ENCODE measurements at places on chromosomes 5 and 9.

DNA sequence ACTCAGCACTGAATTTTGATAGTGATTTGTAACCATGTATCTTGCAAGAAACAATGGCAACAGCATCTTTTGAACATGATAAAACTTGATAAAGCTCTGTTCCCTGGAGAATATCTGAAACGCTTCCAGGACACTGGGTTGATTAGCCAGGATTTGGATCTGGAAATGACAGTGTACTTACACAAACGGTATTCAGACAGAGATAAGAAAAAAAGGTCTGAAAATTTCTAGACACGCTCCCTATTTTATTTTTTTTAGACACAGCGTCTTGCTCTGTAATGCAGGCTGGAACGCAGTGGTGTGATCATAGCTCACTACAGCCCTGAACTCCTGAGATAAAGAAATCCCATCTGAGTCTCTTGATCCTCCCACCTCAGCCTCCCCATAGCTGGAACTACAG is 109.0 kb downstream of the GNAQ start:
- no peak for DNase-seq

DNA sequence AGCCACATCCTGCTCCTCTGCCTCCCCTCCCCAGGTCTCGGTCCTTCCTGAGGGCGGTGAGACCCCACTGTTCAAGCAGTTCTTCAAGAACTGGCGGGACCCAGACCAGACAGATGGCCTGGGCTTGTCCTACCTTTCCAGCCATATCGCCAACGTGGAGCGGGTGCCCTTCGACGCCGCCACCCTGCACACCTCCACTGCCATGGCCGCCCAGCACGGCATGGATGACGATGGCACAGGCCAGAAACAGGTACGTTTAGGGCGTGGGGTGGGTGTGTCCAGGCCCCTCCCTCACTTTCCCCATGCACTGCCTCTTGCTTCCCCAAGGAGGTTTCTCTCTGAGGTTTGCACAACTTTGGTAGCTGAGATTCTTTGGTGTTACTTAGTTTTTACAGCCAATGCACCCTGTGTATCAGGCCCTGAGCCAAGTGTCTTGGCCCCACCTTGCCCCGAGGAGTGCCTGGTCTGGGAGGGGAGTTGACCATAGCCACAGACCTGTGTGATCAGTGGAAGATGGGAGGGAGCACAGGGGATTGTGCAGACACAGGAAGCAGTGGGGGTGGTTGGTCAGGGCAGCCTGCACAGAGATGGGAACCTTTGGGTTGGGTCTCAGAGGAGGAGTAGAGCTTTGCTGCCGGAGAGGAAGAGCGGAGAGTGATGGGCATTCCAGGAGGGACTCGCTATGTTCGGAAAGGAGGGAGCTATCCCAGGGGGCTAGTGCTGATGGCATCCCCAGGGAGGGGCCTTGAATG is 50.8 kb downstream of the GSN start:
- DNase-seq = no peak

- DNase-seq = no peak
Observed at GRCh38 chr5:173333925-173334661, 5.9 kb upstream of the STC2 start.

- DNase-seq = no peak
Observed at GRCh38 chr5:24080046-24080445, 564.7 kb downstream of the CDH10 start.

GRCh38 chr9:101073122-101073521 is 44.6 kb downstream of the PLPPR1 start:
- no peak for DNase-seq

DNA sequence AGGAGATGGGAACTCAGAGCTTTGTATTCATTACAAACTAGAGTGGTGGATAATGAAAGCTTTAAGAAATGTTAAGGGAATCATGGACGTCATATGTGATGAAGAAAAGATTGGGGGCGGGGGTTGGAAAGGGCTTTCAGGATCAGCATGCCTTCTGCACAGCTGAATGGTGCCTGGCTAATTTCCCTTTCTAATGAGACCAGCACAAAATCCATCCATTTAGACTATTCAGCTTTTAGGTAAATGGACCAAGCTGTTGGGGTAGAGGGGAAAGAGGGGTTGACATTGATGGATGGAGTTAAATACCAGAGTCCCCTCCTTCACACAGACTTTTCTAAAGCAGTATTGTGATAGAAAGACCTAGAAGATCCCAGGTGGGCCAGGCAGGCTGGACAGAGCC is 737.9 kb upstream of the WWC1 start:
- no peak for DNase-seq

- no peak for DNase-seq
Observed at GRCh38 chr9:28782630-28783029, 1209.3 kb upstream of the C9orf72 start.

DNA sequence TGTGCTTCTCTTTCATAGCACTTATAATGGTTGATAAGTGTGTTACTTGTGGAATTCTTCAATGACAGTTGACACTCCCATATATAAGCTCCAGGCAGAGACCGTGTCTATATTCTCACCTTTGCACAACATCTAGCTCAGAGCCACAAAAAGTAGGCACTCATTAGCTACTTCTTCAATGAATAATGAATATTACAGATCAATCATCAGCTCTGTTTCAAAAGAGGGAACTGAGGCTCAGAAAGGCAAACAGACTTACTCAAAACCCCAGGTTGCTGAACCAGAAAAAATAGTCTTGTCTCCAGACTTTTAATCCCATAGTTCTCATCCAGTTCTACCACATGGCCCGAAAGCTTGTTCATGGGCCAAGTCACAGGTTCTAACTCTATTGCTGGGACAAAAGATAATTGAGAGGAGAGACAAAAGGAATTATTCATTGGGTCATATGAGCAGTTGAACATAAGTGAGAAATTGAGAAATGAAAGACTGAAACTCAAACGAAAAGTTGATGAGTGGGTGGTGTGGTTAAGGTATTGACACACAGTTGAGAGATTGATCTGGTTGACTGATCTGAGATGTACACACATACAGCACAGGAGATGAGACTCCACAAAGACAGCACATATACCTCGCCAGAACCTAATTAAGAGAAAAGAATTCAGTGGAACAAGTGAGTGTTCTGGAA is 381.6 kb downstream of the EFNA5 start:
- peak; percentile 13 for DNase-seq
